ENCODE measurements at places on chromosomes 11 and 22.

DNA sequence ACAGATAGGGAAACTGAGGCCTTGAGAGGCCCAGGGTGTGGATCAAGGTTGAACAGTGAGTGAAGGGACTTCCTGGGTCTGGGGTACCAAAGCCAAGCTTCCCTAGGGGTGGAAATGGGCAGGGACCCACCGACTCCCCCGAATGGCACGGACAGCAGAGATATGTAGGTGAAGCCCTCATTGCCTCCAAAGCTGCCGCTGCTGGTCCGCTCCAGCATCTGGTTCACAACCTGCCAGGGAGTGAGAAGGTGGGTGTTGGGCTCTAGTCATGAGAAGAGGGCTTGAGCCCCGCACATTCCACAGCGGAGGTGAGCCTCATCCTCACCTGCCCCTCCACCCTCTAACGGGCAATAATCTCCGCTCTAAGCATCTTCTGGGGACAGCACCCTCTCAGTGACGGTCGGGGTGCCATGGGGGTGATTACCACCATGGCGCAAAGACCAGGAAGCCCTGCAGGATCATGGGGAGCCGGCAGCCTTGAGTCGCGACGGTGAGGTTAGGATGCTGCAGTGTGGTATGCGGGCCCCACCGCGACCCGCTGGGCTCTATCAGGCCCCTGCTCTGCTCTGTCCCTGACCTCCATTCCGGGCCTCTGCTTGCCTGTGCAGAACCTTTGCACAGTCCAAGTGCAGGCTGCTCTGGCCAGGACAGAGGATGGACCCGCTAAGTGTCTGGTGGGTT, 10.8 kb downstream of the ALDH3B2 start:
- DNase-seq = no peak

DNA sequence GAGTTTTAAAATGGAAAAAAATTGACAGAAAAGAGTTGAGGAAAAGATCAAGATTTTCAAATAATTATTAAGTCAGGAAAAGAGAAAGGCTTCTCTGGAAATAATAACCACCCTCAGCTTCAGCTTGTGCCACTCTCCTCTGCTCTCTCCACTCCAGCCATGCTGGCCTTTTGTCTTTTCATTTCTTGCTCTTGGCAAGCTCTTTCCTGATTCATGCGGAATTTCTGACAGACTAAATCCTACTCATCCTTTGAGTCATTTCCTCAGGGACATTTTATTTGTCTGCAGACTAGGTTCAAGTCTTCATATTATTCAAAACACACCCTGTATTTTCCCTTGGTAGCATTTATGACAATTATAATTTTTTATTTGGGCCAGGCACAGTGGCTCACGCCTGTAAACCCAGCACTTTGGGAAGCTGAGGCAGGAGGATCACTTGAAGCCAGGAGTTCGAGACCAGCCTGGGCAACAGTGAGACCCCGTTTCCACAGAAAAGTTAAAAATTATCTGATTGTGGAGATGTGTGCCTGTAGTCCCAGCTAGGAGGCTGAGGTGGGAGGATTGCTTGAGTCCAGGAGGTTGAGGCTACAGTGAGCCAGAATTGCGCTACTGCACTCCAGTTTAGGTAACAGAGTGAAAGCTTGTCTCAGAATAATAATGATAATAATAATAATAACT, 7.8 kb upstream of the P4HA3 start:
- DNase-seq = no peak

DNA sequence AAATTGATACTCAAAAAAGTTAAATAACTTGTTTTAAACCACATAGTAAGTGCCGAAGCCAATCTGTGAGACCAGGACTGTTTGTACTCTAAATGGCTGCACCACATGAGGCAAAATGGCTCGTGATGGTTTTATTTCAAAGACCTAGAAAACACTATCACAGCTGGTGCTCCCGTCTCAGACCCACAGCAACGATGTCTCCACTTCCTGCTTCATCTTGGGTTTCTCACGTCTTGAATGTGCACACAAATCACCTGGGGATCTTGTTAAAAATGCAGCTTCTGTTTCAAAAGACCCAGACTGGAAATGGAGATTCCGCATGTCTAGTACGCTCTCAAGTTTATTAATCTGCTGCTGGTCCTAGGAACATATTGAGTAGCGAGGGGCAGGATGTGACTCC, 1.2 kb downstream of the CD3E start:
- DNase-seq = no peak

DNA sequence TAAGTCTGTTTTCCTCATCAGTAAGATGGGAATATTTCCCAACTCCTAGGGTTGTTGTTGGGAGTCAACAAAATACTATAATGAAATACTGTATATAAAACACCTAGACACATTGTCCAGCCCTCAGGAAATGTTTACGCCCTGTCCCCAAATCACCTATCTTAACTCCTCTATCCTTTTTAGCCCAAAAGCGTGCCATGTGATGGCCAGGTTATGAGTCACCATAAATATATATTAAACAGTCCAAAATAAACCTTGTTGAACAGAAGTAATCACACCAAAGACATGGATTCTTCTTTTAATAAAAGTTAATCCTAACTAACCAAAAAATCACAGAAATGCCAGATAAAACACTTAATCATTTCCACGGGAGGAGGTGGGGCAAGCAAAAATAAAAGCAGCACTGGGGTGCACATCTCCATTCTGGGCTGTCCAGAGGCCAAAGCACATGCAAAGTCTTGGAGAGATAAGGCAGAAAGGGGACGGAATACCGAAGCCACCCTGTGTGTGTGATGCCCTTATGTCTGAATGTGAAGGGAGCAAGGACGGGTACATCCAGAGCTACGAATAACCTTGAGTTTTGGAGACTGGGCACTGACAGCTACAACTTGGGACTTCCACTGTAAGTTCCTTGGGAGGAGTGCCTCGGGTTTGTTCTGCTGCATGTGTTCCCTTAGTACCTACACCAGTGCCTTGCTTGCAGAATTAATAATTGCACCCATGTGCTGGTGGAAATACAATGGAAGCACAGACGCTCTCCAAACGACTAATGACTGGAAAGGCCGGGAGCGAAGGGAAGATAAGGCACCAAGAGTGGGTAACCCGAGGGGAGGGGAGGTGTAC, 1.1 kb downstream of the OSBP start:
- no peak for DNase-seq

GRCh38 chr11:86247608-86248007, 3.1 kb downstream of the EED start:
- DNase-seq = no peak

- no peak for DNase-seq
These were observed 20.9 kb downstream of the SERPIND1 start for GRCh38 chr22:20794650-20795413.

- DNase-seq = no peak
These were observed 921.3 kb downstream of the METTL15 start for GRCh38 chr11:29029452-29029851.

DNA sequence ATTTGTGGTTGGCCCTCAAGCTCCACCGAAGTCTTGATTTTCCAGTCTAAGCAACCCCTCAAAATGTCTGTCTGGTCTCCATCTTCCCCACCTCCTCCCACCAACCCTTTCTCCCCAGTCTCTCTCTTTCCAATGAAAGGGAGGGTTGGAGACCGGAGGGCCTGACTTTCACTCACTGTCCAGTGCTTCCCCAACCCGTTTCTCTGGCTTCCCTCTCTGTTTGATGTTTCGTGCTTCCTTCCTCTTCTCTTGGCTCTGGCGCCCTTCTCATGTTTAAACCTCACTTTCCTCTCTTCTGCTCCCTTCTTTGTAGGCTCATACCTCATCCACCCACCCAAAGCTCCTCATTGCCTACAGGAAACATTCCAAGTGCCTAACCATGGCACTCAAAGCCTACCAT, 11.1 kb upstream of the VPS37C start:
- DNase-seq = no peak
